ENCODE measurements at places on chromosomes 4 and X. TPM values are rescaled to one million over a fixed set of nuclear protein-coding genes. Genes with fewer than 3 reads are reported as not detected.

The EREG gene
- not detected for polyA plus RNA-seq

The FAM3A gene
- 37.3 TPM for polyA plus RNA-seq

The C1QTNF7 gene
- not detected for polyA plus RNA-seq

The BMX gene
- 49.8 TPM for polyA plus RNA-seq

The SLC26A1 gene
- polyA plus RNA-seq = 0.06 TPM

The VSIG1 gene
- 3.5 TPM for polyA plus RNA-seq

The NOX1 gene
- not detected for polyA plus RNA-seq

The GPM6B gene
- 0.30 TPM for polyA plus RNA-seq

The TEX11 gene
- polyA plus RNA-seq = not detected

The DIPK2B gene
- 42.5 TPM for polyA plus RNA-seq

The MAGEC1 gene
- not detected for polyA plus RNA-seq

The SSX2B gene
- polyA plus RNA-seq = not detected

The ZCCHC12 gene
- polyA plus RNA-seq = 0.10 TPM

The NLRP2B gene
- not detected for polyA plus RNA-seq

The POLN gene
- polyA plus RNA-seq = 1.3 TPM

The MEPE gene
- not detected for polyA plus RNA-seq

The ART3 gene
- polyA plus RNA-seq = not detected

The FAM133A gene
- polyA plus RNA-seq = not detected

The ANXA10 gene
- polyA plus RNA-seq = not detected

The PRKG2 gene
- polyA plus RNA-seq = not detected

The CT45A3 gene
- not detected for polyA plus RNA-seq

The PPEF2 gene
- polyA plus RNA-seq = 0.23 TPM

The VEGFD gene
- 0.40 TPM for polyA plus RNA-seq

The PARM1 gene
- 0.02 TPM for polyA plus RNA-seq

The MAGEH1 gene
- polyA plus RNA-seq = 32.2 TPM

The BCLAF3 gene
- polyA plus RNA-seq = 5.1 TPM

The TRAPPC11 gene
- polyA plus RNA-seq = 15.8 TPM

The MMAA gene
- polyA plus RNA-seq = 2.2 TPM

The UGT2A3 gene
- polyA plus RNA-seq = not detected

The GRPR gene
- polyA plus RNA-seq = 0.16 TPM

The PNMA3 gene
- not detected for polyA plus RNA-seq

The GABRG1 gene
- not detected for polyA plus RNA-seq

The TMPRSS11F gene
- polyA plus RNA-seq = not detected

The MAGEA2 gene
- polyA plus RNA-seq = not detected

The SATL1 gene
- polyA plus RNA-seq = not detected

The IL3RA gene
- 35.1 TPM for polyA plus RNA-seq

The ZNF275 gene
- 9.7 TPM for polyA plus RNA-seq

The PDHA1 gene
- polyA plus RNA-seq = 76.8 TPM

The UGT2B15 gene
- not detected for polyA plus RNA-seq

The CT45A8 gene
- not detected for polyA plus RNA-seq

The CC2D2A gene
- 10.2 TPM for polyA plus RNA-seq

The GLRA2 gene
- not detected for polyA plus RNA-seq

The HHIP gene
- 239 TPM for polyA plus RNA-seq

The TREX2 gene
- polyA plus RNA-seq = 0.99 TPM

The TRAM1L1 gene
- 0.65 TPM for polyA plus RNA-seq

The ARHGAP6 gene
- 0.83 TPM for polyA plus RNA-seq

The ZNF630 gene
- 1.0 TPM for polyA plus RNA-seq

The HELT gene
- not detected for polyA plus RNA-seq

The PNMA6F gene
- polyA plus RNA-seq = not detected

The DRP2 gene
- polyA plus RNA-seq = 0.13 TPM

The RBM46 gene
- polyA plus RNA-seq = not detected

The G6PD gene
- polyA plus RNA-seq = 173 TPM

The KCND1 gene
- polyA plus RNA-seq = 1.1 TPM

The TXK gene
- polyA plus RNA-seq = not detected
